ENCODE measurements at places on chromosomes 16 and 17.
A peak's percentile ranks its signal among the peaks of the same experiment; 100 is the strongest.

- peak; percentile 93 for DNase-seq
Measured at GRCh38 chr17:7889166-7889955, 772 bp downstream of the CHD3 start.

DNA sequence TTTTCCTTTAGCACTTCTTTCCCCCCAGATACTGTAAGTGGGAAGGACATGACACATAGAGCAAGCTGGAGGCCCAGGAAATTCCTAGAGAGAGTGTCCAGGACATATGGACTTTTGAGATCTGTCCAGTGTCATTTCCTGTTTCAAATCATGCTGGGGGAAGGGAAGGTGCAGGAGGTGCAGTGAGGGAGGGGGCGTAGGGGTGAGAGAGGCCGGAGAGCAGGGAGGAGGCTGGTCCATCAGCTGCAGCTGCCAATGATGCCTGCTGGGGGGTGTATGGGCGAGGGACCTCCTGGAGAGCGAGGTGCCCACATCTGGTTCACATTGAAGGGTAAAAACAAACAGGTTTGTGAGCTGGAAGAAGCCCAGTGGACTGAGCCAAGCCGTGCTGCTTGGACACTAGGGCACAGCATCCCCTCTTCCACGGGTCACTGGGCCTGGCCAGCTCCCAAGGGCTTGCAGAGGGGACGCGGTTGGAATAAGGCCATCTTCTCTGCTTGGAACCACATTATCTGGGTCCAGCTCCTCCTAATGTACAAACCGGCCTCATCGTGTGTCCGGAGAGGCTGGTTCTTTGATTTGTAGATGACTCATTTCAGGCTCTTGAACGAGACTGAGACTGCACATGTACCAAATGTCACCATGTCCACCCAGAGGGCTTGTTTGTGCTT lies 70.4 kb upstream of the SMURF2 start:
- no peak for DNase-seq

GRCh38 chr17:10787306-10788045 lies 16.4 kb downstream of the TMEM238L start:
- no peak for DNase-seq

DNA sequence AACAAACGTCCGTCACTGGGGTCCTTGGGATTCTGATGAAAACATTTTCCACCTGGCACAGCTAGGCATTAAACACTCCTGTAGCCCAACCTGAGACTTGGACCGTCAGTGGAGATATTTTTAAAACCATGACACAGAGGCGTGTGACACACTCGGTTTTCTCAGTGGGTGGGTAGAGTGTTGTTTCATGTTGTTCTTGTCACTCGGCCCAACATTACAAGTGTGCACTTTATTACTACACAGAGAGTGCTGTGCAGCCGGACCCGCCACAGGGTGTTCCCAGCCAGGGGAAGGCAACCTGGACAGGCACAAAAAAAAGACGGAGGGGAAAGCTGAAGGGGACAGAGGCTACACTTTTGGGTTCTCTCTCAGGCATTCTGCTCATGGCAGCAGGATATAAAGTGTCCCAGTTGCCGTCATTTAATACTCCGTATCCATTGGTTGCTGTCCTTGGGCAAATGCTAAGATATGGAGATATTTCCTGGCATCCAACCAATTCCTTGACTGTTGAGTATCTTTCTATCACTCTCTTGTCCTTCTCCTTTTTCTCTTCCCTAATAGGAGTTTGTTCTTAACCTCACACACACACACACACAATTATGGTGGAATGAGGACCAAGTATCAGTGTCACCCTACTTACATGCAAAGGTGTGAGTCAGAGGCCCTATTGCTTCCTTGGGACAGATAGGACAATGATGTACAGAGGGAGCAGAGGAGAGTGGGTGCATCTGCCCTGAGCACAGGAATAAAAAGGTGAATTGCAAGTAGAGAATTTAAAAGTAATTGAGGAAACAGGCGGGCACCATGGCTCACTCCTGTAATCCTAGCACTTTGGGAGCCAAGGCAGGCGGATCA lies 154.1 kb upstream of the SOX9 start:
- DNase-seq: no peak

- no peak for DNase-seq
Measured at GRCh38 chr16:3460121-3460520, 16.6 kb downstream of the NAA60 start.

DNA sequence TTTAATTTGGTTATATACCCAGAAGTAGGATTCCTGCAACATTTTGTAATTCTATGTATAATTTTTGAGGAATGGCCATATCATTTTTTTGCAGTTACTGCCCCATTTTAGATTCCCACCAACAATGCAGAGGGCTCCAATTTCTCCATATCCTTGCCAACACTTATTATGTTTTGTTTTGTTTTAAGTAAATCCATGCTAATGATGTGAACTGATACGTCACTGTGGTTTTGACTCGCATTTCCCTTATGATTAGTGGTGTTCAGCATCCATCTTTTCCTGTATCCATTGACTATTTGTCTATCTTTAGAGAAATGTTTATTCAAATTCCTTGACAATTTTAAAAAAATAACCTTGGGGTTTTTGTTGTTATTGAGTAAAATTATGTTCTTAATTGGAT lies 826.4 kb downstream of the CDH11 start:
- DNase-seq: no peak

GRCh38 chr17:69711541-69711940 lies 297.0 kb downstream of the MAP2K6 start:
- no peak for DNase-seq

- no peak for DNase-seq
Measured at GRCh38 chr17:28552176-28552999, at the start of gene UNC119. TSS of gene UNC119 (minus strand) at chr17:28552624. CDS start at chr17:28552557, 67 bp downstream.

- DNase-seq: no peak
Measured at GRCh38 chr16:49527611-49528010, 154.0 kb downstream of the C16orf78 start.

DNA sequence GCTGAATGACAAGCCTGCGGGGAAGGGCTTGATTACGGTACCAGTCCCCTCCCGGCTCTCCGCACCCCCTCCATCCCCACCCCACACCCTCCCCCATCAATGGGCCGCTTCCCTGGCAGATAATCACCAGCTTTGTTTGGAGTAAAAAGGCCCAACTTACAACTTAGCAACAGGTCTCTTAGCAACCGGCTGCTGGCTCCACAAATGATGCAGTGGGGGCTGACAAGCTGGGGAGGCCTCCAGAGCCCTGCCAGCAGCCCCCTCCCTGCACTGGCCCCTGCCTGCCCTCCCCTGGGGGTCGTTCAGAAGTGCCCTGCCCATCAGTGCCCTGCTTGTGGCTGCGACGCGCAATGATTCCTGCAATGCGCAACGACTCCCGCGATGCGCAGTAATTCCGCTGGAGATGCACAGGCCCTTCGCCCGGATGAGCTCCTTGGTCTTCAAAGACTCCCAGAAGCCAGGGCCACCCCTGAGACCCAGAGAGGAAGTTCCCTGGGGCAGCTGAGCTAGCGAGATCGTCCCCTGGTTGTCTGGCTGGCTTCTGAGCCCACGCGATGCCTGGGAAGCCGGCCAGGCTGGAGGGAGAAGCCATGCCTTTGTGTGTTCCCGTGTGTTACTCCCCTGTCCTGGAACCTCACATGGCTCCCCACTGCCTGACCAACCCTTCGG lies 23.3 kb downstream of the CPNE2 start:
- peak; percentile 85 for DNase-seq

GRCh38 chr17:68321556-68321954 lies 30.3 kb downstream of the ARSG start:
- DNase-seq: no peak

DNA sequence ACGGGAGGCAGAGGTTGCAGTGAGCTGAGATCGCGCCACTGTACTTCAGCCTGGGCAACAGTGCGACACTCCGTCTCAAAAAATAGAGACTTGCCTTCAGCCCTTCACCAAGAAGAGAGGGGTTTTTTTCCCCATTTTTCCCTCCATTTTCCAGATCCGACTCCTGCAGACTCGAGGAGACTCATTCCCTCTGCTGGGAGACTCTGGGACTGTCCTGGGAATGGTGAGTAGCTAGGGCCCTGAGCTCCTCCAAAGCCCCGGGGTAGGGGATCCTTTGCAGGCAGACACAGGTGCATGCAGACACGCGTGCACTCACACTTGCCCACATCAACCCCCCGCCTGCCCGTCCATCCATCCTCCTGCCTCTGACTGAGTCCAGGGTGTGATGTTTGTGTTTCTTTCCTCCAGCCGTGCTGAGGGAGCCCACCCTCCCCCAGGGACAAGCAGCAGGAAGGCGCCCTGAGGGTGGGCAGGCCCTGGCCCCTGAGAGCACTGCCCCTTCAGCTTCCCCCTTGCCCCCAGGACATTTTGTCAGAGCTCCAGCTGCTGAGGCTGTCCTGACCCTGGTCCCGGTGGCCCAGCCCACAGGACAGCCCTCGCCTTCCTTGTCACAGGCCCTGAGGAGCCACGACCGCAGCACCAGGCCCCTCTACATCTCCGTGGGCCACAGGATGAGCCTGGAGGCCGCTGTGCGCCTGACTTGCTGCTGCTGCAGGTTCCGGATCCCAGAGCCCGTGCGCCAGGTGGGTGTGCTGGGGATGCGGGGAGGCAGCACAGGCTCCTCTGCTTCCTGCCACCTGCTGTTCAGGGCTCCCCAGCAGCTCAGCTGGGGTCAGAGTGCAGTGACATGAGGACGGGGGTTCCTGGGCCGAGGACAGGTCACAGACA lies 10.2 kb downstream of the ENDOV start:
- no peak for DNase-seq

GRCh38 chr16:4682616-4683254 lies 10.6 kb upstream of the NUDT16L1 start:
- DNase-seq: no peak

- DNase-seq: peak; percentile 74
Measured at GRCh38 chr16:68528686-68529379, 10.3 kb upstream of the ZFP90 start.

- no peak for DNase-seq
Measured at GRCh38 chr17:62657690-62658089, 30.2 kb downstream of the MRC2 start.

GRCh38 chr17:42337442-42337841 lies 49.1 kb downstream of the STAT5A start:
- DNase-seq: no peak

DNA sequence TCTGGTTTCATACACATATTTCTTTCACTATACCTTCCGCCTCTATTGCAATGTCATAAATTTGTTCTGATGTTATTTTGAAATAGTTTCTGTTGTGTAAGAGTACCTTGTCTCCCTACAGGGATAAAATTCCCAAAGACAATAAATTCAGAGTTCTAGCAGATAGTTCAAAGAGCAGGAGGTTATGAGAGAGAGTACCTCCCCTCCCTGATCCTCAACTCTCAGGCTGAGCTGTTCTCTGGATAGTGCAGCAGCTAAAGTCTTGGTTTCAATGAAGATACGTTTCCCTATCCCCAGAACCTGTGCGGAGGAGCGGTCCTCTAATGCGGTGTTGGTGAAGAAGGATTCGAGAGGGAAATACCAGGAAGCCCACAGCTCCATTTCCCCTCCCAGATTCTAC lies 190.2 kb upstream of the CPHXL start:
- DNase-seq: no peak

- no peak for DNase-seq
Measured at GRCh38 chr17:80738987-80739730, 194.5 kb downstream of the RPTOR start.

- DNase-seq: no peak
Measured at GRCh38 chr16:87222335-87222734, 94.9 kb downstream of the C16orf95 start.

- DNase-seq: no peak
Measured at GRCh38 chr17:3667366-3668278, 756 bp downstream of the TAX1BP3 start.

- DNase-seq: no peak
Measured at GRCh38 chr16:31050280-31051030, 17.1 kb downstream of the STX4 start.

GRCh38 chr16:80846680-80847079 lies 42.3 kb upstream of the CDYL2 start:
- no peak for DNase-seq

- DNase-seq: no peak
Measured at GRCh38 chr16:87329436-87330256, 12.5 kb upstream of the C16orf95 start.

DNA sequence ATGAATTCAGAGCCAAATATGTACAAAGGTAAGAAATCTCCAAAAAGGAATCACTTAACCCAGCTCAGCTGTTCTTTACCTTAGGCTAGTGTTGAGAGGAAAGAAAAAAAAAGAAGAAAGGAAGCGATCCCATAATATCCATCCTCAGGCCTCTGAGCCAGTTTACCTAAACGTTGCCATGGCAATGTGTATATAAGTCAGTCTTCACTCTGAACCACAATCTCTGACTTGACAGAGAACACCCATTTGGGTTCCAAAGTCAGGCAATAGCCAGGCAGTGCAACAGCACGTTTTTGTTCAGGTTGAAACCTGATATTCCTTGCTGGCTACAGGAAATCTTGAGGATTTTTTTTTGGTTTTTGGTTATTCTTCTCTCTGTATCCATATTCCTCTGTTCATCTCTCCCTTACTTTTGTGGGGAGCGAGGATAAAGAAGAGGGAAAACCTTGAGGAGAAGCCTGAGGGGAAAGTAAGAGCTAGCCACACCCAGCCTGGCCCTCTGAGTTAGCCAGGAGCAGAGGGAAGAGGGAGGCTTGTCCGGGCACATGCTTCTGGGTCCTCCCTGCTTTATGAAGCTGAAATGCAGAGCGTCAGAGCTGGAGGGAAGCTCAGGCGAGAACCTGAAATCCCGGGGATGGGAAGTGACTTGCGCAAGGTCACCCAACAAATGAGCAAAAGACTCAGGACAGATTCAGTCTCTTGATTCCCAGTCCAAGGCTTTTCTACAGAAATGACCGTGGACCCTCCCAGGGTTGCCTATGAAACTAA lies 152.7 kb downstream of the SOX9 start:
- DNase-seq: no peak

DNA sequence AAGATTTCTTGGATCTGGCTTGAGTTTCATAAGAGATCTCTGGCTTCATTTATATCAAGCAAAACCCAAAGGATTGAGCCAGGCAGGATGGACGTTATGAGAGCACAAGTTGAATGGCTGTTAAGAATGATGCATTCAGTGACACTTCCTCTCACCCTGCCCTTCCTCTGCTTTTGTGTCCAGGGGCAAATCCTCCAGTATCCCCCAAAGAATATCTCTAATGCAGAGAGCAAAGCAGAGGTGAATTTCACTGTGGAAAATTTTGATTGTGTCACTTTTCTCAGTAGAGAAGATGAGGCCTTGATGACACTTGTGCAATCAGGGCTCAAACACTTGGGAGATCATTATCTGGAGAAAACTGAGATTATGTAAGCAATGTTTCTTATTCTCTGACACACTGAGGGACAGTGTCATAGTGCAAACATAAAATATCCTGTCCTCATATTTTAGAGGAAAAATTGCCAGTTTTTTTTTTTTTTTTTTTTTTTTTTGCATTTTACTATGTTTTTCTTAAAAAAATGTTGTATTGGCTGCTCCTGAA lies 25.3 kb downstream of the MARCHF10 start:
- DNase-seq: no peak

DNA sequence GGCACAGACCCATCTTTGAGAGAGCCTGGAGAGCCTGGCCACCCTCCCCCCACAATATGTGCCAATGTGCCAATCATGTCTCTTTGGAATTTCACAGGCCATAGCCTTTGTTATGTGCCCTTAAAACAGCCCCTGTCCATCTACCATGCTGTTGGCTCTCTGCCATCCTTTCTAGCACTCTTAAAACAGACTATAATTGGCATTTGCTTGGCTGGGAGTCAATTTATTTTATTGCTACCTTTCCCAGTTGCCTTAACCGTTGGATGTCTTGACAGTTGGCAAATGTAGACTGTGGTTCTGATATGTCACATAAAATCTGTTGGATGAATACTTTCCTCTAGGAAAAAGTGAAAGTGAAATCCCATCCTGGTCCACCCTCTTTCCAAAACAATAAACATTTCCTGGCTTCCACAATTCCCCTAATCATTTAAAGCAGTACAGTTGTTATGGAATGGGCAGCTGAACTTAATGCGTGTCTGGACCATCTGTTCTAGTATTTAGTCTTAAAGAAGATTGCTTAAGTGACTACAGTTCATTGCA lies 394.0 kb downstream of the KCNJ2 start:
- no peak for DNase-seq
